Testis (tissue), 5 donors: ENCODE measurements at places on chromosomes 4 and X. TPM values are rescaled to one million over a fixed set of nuclear protein-coding genes. Genes with fewer than 3 reads are reported as not detected.

GRCh38 chr4:8344377-8344776 is 74.8 kb downstream of the HTRA3 start:
- DNase-seq: no peak

- no peak for DNase-seq
Observed at GRCh38 chr4:144703494-144703893, 57.5 kb downstream of the HHIP start.

DNA sequence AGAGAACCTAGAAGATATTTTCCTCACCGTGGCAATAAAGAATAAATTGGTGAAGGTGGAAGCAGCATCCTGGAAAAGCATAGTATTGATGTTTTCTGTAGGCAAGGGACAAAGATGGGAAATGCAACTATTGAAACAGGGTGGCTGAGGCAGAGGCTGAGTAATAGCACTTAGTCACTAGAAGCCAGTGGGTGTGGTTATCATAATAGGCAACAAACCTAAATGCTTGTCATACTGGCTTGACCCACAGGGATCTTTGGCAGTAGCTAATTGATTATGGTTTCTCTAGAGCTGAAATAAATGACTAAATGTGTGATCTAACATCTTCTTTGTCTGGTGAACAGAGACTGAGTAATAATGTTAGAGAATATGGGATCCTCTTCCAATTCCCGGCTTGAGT is 353.6 kb upstream of the RPS6KA3 start:
- no peak for DNase-seq

DNA sequence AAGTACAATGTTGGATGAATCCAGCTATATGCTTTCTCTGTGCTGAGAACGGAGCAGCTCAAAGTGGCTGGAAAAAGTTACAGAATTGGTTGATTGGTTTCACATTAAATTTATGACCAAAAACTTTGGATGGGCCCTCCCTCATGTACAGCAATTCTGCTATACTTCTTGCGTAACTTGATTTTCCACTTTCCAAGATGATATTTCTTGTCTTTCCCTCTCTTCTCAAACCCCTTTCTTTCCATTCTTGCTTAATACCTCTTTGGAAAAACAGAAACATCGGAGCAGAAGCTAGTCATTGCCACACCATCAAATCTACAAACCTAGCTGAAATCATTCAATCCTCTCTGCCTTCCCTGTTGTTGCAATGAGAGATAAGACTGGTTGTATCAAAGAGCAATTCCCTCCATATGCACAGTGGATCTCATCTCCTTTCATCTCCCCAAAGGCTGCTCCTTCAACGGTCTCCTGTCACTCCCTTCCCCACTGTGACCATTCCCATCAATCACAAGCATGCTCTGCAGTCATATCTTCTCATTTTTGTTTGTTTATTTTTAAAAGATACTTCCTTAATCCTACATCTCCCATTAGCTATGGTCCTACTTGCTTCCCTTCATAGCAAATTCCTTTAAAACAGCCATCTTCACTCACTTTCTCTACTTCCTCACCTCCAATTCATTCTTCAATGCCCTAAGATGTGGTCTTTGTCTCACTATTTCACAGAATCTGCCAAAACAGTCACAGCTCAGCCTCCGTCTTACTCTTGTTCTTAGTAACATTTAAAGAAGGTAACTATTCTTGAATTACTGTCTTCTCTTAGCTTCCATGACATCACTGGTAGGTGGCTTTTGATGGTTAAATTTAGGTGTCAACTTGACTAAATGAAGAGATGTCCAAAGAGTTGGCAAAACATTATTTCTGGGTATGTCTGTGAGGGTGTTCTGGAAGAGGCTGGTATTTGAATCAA is 145.5 kb downstream of the FAM13A start:
- no peak for DNase-seq

DNA sequence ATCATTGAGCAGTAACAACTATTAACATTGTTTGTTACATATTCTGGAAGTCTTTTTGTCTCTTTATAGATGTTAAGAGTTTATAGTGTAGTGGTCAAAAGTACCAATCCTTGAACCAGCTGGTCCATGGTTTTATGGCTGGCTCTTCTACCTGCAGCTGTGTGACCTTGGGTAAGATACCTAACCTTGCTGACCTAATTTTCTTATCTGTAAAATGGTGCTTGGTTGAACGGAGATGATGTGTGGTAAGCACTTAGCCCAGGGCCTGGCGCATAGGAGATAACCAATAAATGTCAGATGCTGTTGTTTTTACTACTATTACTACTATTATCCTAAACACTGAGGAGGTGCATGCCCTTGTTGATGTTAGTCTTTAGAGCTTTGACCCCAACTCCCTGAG is 116.6 kb downstream of the TMEM164 start:
- no peak for DNase-seq

- DNase-seq: no peak
Observed at GRCh38 chrX:124373348-124373747, 27.0 kb downstream of the SH2D1A start.

DRP2 gene
- 1.7 TPM for total RNA-seq
